ENCODE measurements at places on chromosomes 12 and 14.

DNA sequence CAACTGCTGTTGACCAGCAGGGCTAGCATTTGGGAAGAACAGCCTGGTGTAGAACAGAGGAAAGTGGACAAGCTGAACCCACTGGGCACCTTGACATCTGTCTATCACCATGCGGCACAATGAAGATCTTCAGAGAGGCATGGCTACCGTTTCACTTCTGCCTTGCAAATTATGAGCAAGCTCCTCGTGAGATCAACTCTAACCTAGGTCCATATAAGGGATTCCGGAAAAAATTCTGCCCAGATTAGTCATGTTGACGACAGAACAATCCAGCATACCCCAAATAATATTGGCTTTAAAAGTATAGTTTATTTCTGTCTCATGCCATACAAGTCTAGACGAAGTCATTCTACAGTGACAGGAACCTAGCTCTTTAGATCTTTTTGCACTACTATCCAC lies 91.6 kb upstream of the ATF7IP start:
- no peaks in the 10 kb centered on the region for H3K27me3 ChIP-seq
- H3K36me3 ChIP-seq = peaks cover 8% of the 10 kb centered on the region
- H3K4me1 ChIP-seq = peaks cover 27% of the 10 kb centered on the region
- no peak overlapping the region for H3K27ac ChIP-seq
- DNase-seq = no peak

DNA sequence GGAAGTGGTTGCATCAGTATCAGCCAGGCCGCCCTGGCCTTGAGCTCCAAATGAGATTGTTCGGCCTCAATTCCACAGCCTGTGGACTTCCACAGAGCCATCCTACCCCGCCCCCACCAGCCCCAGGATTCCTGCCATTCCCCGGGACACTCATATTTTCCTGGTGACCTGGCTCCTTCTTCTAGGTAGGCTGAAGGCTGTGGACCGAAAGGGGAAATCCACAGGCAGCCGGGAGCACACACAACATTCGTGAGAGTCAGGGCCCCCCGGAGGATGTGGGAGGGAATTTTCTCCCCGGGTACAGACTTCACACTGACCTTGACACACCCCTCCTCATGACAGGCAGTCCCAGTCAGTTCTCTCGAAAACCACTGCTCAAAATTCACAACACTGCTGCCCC lies 39.9 kb downstream of the RIN3 start:
- H3K27ac ChIP-seq = peak overlapping the region; percentile 78
- H3K36me3 ChIP-seq = peaks cover 12% of the 10 kb centered on the region
- peaks cover 2% of the 10 kb centered on the region for H3K27me3 ChIP-seq
- peaks cover 87% of the 10 kb centered on the region for H3K4me1 ChIP-seq
- no peak for DNase-seq
- H3K4me3 ChIP-seq = no peak overlapping the region

DNA sequence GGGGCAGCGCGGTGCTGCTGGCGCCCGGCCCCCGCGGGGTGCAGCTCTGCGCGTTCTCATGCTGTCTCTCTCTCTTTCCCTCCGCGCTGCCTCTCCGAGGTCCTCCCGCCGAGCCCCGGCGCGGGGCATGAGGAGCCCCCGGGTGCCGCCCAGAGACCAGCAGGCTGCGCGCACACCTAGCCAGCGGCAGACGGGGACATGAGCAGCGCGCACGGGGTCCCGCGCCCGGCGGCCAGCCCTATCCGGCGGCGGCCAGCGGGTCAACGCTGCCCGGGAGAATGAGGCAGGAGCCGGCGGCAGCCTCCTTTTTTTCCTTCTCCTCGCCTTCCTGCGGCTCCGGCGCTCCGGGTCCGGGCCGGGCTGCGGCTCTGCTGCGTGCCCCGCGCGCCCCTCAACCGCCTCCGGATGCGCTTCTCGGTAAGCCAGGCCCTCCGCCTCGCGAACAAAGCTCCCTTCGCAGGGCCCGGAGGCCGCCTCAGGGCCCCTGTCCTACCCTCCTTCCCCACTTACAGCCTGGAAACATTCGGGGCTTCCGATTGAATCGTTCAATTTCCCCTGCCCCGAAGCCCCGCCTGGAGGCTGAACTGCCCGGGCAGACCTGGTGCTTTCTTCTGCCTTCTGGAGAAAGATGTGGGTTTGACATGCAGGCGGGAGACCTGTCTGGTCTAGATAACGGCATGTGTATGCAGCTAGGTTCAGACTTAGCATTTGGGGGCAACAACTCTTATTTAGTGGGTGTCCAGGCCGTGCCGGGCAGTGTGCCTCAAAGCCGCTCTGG lies at the start of gene TUNAR:
Gene TUNAR, plus strand, starts transcription at position 72 of the 778 bp plus-strand sequence.
- H3K27ac ChIP-seq = no peak within 1 kb of the TSS
- H3K4me3 ChIP-seq = no peak within 1 kb of the TSS
- H3K36me3 ChIP-seq = no peaks in the 10 kb centered on the region
- DNase-seq = no peak
- H3K27me3 ChIP-seq = peaks cover 5% of the 10 kb centered on the region
- H3K4me1 ChIP-seq = no peaks in the 10 kb centered on the region

- H3K27ac ChIP-seq = no peak within 1 kb of the TSS
- no peak within 1 kb of the TSS for H3K4me3 ChIP-seq
- no peak for DNase-seq
- no peaks in the 10 kb centered on the region for H3K36me3 ChIP-seq
- peaks cover 3% of the 10 kb centered on the region for H3K27me3 ChIP-seq
Measured at GRCh38 chr14:23104591-23105347, at the start of gene CIROP. Gene CIROP, minus strand, starts transcription at chr14:23104989. Its CDS starts 69 bp downstream, at chr14:23104920.

- peaks cover 14% of the 10 kb centered on the region for H3K27me3 ChIP-seq
- H3K27ac ChIP-seq = no peak overlapping the region
- H3K36me3 ChIP-seq = no peaks in the 10 kb centered on the region
- no peak overlapping the region for H3K4me3 ChIP-seq
Measured at GRCh38 chr12:120376416-120376815, 7.5 kb upstream of the MSI1 start.

DNA sequence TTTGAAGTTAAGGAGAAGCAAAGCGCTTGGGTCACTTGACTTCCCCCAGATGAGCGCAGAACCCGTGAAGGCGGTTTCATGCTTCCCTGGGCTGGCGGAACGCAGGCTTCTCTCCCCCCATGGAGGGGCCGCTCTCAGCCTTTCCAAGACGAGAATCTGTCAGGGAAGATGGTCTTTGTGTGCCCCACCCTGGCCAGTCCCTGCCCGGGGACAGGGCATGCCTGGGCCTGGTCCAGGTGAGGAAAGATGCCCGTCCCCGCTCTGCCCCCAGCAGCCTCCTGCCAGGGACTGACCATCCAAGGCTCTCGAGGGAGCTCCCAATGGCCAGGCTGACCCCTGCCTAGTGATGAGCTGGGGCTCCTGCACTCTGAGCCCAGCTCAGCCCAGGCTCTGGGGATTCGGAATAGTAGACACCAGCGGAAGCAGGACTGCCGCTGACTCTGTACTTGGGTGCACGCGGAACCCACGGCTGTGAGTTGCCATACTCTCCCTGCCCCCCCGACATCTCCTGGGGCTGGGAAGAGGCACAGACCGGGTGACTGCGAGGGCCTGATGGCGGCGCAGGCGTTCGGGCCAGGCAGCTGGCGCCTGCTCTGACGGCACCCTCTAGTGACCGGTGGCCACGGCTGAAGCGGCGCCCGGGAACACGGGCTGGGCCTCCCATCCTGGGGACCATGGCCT lies 142.2 kb upstream of the FKBP4 start:
- no peak overlapping the region for H3K4me3 ChIP-seq
- no peak overlapping the region for H3K27ac ChIP-seq
- no peak for DNase-seq
- H3K27me3 ChIP-seq = peaks cover 2% of the 10 kb centered on the region
- H3K36me3 ChIP-seq = no peaks in the 10 kb centered on the region
- H3K4me1 ChIP-seq = no peaks in the 10 kb centered on the region

DNA sequence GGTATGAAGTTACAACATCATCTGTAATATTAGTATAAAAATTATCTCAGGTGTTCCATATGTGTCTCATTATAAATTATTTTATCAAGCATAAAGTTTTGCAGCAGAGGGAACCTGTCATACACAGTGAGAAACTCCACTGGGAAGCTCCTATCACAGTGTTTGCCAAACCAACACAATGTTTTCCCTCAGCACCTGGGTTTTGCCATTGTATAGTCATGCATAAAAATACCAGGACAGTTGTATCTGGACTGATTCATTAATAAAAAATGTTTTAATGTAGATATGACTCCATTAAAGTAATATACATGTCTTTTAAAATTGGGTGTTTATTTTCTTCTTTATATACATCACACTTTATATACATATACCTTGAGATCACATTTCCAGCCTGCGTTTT lies 56.6 kb downstream of the METTL25 start:
- DNase-seq = no peak
- no peak overlapping the region for H3K27ac ChIP-seq
- no peak overlapping the region for H3K4me3 ChIP-seq
- peaks cover 29% of the 10 kb centered on the region for H3K36me3 ChIP-seq

- H3K27me3 ChIP-seq = peaks cover 8% of the 10 kb centered on the region
- no peaks in the 10 kb centered on the region for H3K36me3 ChIP-seq
- no peaks in the 10 kb centered on the region for H3K4me1 ChIP-seq
- no peak overlapping the region for H3K4me3 ChIP-seq
Measured at GRCh38 chr14:100591453-100592371, 4.5 kb upstream of the BEGAIN start.

- no peak for DNase-seq
- H3K27ac ChIP-seq = no peak overlapping the region
- peaks cover 15% of the 10 kb centered on the region for H3K4me1 ChIP-seq
- peaks cover 4% of the 10 kb centered on the region for H3K27me3 ChIP-seq
- no peaks in the 10 kb centered on the region for H3K36me3 ChIP-seq
Measured at GRCh38 chr14:97276573-97276972, 479.4 kb downstream of the VRK1 start.

DNA sequence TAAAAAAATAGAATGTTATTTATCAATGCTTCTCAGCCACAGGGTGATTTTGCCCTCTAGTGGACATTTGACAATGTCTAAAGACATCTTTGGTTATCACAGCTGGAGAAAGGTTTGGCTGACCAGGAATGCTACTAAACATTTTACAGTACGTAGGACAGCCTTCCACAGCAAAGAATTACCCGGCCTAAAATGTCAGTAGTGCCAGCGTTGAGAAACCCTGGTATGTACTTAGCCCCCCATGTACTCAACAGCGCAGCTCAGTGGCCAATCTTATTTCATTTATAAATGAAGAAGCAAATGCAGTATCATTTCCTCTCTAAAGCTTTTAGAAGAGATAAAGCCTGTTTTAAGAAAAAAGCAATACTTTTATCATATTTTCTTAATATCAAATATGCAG lies 5.8 kb downstream of the MARK3 start:
- DNase-seq = peak; percentile 40
- H3K4me1 ChIP-seq = peaks cover 66% of the 10 kb centered on the region
- H3K27me3 ChIP-seq = no peaks in the 10 kb centered on the region

- no peak overlapping the region for H3K27ac ChIP-seq
- H3K4me1 ChIP-seq = no peaks in the 10 kb centered on the region
- no peak overlapping the region for H3K4me3 ChIP-seq
- H3K27me3 ChIP-seq = peaks cover 18% of the 10 kb centered on the region
- no peaks in the 10 kb centered on the region for H3K36me3 ChIP-seq
Measured at GRCh38 chr12:91617818-91618217, 435.2 kb upstream of the DCN start.

DNA sequence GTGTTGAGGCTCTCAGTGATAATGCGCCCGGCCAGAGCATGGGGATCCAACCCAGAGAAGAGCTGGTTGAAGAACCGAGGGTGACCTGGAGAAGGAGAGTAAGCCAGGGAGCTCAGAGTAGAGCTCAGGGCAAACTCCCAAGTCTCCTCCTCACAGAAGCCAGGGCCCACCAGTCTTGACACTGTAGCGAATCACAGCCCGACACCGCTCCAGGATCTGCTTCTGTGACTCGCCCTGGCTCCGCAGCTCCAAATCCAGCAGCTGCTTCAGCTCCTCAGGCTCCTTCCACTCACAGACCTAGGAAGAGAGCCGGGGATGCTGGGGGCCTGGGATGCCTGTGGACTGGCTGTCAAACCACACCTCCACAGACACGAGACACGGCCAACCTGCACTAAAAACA lies 8.2 kb upstream of the ZNF740 start:
- no peak for DNase-seq
- H3K36me3 ChIP-seq = peaks cover 6% of the 10 kb centered on the region
- H3K27me3 ChIP-seq = peaks cover 3% of the 10 kb centered on the region
- H3K4me1 ChIP-seq = no peaks in the 10 kb centered on the region

DNA sequence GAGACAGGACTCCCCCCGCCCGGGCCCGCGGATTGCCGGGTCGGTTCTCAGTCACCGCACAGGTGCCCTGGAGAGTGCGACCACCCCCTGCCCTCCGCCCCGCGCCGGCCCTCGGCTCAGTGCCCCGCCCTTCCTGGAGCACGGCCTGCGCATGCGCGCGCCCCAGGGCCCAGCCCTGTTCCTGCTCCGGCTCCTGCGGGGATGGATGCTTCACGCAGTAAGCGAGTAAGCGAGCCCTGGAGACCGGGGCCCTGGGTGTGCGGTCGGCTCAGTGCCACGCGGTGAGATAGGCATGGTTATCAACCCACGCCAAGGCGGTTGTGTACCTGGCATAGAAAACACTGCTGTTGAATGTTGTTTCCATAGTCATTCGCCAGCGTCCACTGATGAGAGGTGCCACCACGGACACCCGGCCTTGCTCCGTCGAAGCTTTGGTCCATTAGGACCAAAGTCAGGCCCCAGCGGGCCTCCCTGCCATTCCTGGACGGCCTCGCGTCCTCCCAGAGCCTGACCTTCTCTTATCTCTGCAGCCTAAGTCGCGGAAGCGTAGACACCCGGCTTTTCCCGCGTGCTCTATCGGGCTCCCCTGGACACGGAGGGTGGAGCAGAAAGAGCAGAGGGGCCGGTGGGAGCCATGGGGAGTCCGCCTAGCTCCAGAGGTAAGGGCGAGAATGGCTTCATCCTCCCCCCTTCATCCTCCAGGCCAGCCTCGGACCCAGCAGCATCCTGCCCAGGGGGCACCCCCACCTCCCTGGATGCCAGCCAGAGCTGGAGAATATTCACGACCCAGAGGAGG lies 90.6 kb downstream of the PAPOLA start:
- H3K4me1 ChIP-seq = peaks cover 11% of the 10 kb centered on the region
- H3K36me3 ChIP-seq = no peaks in the 10 kb centered on the region
- no peak overlapping the region for H3K27ac ChIP-seq
- H3K27me3 ChIP-seq = peaks cover 22% of the 10 kb centered on the region

DNA sequence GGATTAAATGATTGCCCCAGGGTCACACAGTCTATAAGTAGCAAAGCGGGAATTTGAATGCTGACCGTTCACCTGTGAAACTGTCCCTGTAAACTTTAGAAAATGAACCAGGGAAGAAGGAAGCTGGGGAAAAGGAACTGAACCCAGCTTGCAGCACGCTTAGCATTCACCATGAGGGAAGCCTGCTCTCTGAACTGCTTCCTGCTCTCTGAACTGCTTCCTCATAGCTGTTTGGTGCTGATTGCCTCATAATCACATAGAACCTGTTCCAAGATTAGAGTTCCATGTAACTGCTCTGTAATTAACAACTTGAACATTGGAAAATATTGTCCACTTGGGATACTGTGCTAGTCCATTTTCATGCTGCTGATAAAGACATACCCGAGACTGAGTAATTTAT lies 1504.8 kb upstream of the TMEM132C start:
- H3K4me1 ChIP-seq = peaks cover 18% of the 10 kb centered on the region
- peaks cover 39% of the 10 kb centered on the region for H3K36me3 ChIP-seq
- H3K27ac ChIP-seq = no peak overlapping the region

DNA sequence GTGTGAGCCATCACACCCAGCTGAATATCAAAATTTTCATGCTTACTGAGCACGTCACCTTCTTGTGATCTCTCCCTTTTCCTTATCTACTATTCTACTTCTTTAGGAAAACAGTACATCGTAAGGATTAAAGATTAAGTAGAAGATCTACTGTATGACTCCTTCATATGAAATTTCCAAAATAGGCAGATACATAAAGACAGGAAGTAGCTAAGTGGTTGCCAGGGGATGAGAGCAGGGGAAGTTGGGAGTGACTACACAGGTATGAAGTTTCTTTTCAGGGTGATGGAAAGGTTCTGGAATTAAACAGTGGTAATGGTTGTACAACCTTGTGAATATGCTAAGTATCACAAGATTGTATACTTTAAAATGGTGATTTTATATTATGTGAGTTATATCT lies 36.5 kb upstream of the CERS5 start:
- H3K27me3 ChIP-seq = no peaks in the 10 kb centered on the region
- H3K4me3 ChIP-seq = no peak overlapping the region
- H3K4me1 ChIP-seq = no peaks in the 10 kb centered on the region
- DNase-seq = no peak
